ENCODE measurements at places on chromosomes 4 and X.

DNA sequence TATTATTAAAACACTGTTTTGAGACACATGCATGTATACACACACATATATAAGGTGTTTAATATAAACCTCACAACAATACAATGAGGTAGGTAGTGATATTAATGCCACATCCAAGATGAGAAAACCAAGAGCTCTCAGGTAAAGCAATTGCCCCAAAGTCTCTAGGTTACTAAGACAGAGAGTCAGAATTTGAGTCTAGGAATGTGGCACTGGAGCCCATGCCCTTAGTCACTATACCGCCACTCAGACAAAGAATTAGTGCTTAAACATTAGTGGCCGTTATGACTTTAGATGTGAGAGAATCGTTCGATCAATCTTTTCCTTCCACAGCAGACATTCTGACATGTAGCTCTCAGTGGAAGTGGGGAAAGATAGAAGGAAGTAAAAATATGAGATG is 108.2 kb upstream of the ACSL4 start:
- DNase-seq = no peak

DNA sequence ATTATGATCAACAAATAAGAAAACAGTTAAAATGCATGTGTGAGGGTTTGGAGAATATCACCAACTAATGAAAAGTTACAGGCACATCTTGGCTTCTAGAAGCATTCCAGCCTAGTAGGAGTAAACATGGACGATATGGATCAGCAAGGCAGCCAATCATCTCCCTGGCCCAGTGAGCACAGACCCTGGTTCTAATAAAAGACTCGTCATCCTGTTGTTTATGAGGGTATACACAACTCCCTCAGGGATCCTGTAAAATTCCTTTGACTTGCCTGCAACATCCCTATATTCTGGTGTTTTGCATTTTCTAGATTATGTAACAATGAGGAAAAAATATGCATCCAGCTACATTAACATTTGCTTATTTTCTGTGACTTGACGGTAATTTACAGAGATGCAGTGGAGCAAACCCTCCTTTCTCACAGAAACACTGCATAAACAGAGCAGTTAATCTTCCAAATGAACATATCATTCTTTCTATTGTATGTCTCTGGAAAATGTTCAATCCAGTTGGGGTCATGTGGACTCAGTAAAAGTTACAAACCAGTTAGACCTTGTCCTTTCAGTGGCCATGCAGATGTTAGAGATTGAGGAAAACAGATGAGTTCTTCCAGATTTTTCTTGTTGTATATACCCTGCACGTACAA is 88.9 kb upstream of the NDP start:
- DNase-seq = no peak

DNA sequence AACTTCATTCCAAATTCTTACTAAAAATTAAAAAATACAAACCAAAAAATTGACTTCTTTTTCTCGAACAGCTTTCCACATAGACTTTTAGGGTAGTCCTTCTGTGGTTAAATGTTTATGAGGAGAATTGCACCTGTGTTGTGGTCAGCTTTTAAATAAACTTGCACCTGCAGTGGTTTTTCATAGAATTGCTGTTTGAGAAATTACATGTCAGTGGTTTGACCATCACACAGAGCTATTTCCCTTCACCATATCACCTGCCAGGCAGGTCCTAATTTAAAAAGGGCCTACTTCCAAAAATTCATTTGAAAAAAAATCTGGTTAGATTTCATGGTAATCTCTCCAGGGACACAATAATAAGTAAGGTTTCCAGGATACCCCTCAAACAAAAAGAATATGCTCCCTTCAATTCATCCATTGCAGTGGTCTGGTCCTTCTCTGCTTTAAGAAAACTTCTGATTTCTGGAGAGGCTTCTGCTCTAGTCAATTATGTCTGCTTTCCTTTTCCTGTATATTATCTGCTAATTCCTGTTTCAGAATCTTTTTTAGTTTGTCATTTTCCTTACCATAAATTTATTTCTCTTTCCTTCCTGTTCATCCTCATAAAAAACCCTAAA is 9.8 kb upstream of the UTP3 start:
- DNase-seq = no peak

- DNase-seq = no peak
Observed at GRCh38 chr4:79023799-79024770, 84.8 kb upstream of the PAQR3 start.

DNA sequence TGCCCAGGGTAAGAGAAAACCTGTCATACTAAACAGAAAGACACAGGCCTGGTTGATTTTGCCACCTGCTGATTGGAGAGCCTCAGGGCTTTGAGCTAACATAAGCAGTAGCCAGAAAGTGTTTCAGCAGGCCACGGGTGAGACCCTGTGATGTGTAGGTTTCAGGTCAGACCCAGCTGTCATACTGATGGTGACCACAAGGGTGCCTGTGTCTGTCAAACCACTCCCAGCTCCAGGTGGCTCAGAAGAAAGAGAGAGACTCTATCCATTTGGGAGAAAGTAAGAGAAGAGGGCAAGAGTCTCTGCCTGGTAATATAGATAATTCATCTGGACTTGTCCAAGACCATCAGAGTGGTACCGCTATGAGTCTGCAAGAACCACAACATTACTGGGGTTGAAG is 72.8 kb upstream of the NLRP2B start:
- DNase-seq = no peak

DNA sequence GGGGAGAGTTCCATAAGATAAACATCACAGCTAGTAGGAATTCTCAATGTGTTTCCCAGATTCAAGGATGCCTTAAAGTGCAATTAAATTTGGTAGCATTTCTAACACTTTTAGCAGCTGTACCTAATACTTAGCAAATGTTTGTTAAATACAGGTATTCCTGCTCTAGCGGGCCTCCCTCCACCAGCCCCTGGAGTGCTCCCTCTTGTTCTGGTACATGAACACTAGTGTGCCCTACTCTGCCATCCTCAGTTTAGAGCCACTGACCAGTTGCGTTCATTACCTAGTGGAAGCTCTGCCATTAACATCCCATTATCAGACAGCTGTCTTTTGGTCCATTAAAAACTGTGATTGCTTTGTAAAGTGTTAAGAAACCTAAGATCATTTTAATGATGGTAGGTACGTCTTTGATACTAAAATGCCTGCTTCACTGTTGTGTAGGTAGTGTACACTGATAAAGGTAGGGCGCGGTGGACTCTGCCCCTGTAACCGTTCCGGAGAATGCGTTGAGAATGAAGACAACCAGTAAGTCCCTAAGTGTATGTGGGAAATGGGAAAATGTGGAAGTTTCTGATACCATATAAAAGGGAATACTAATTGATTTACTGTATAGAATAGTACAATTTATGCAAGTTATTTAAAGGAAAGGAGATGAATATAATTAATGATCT is 21.7 kb downstream of the KIAA0232 start:
- DNase-seq = no peak

DNA sequence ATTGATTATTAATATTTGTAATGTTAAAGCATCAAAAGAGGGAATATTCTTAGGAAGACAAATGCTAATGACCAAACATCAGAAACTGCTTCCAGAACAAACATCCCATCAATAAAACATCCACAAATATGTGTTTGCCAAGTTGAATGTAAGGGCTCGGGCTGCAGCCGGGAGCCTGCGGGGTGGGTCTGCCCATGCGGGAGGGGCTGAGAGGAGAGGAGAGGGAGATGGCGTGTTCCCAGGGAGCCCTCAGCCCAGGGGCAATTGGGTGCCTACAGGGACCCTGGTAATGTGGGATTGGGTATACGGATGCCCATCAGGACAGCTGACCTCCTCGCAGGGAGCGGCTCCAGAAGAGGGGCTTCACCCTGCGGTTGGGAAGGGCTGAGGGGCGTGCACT is 38.4 kb upstream of the PSAPL1 start:
- no peak for DNase-seq

- peak; percentile 48 for DNase-seq
Observed at GRCh38 chr4:146465628-146466027, 56.1 kb downstream of the SLC10A7 start.

- peak; percentile 87 for DNase-seq
Observed at GRCh38 chr4:168871632-168872031, 138.4 kb downstream of the CBR4 start.
